Occipital lobe (tissue), 3 donors: ENCODE measurements at places on chromosomes 7 and 10.

- DNase-seq: no peak
These were observed 105.5 kb downstream of the CUX1 start for GRCh38 chr7:101922631-101923601.

GRCh38 chr10:16698461-16698860 lies 118.8 kb downstream of the RSU1 start:
- DNase-seq: no peak

DNA sequence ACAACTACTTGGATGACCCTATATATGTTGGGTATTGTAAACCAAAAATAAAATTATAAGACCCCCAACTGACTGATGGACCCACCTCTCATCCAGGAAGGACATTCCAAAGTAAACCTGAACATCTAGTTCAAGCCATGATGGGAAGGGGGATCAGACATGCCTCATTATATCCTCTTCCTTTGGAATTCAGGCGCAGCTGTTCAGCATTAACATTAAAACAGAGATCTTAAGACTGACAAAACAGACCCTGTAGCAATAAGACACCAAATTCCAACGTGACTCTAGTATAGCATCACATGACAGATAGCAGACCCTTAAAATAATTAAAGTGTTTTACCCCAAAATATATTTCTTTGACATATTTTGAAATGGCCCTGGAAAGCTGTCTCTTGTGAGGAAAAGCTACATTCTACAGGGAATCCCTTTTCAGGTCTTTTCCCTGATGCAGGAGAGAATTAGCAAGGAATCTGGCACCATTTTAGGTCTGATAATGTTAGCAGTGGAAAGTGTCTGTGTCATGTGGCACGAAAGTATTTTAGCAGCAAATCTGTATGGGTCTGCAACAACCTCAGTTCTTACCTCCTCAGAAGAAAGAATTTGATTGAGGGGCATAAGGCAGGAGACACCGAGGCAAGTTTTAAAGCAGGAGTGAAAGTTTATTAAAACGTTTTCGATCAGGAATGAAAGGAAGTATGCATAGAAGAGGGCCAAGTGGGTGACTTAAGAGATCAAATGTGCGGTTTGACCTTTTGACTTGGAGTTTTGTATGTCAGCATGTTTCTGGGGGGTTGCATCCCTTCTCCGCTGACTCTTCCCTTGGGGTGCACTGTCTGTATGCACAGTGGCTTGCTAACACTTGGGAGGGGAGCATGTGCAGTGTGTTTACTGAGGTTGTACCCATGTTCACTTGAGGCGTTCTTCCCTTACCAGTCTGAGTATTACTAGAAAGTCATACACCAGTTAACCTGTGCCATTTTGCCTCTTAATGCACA lies 236.6 kb upstream of the PPP1R3A start:
- DNase-seq: no peak

GRCh38 chr10:123140164-123140982 lies 4.6 kb downstream of the HMX3 start:
- no peak for DNase-seq

DNA sequence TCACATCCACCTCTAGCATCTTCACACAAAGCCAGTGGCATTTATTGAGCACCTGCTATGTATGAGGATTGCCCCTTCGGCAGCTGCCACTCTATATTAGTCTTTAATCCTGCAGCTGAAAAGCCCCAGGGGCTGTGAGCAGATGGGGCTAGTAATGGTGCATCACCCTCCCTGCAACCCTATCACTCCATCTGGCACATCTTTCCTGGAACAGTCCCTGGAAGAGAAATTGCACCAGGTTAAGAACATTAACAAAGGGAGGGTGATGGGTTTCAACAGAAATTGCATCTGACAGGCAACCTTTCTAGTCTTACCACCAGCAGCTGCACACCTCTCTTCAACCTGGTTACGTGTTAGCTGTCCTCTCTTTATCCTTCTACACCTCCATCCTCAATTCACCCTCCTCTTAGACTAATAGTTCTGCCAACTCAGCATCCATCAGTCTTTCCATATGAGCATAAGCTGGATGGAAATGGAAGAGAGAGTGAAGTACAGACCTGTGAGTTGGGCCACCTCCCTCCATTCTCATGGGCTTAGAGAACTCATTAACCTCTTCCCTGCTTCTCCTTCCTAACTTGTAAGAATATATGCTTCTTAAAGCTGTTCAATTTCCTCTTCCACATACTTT lies 168.6 kb upstream of the NEBL start:
- DNase-seq: no peak

- no peak for DNase-seq
These were observed 107.2 kb downstream of the VPS41 start for GRCh38 chr7:38801786-38802185.

DNA sequence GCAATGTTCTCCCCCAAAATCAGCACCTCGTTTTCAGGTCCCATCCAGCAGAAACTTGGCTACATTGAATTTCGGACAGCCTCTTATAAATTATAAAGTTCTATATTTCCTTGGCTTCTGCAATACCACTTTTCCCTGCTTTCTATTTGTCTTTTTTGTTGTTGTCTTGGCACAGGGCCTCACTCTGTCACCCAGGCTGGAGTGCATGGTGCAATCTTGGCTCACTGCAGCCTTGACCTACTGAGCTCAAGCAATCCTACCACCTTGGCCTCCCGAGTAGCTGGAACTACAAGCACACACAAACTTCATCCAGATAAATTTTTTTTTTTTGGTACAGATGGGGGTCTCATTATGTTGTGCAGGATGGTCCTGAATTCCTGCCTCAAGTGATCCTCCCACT lies 55.3 kb upstream of the HECW1 start:
- DNase-seq: no peak

DNA sequence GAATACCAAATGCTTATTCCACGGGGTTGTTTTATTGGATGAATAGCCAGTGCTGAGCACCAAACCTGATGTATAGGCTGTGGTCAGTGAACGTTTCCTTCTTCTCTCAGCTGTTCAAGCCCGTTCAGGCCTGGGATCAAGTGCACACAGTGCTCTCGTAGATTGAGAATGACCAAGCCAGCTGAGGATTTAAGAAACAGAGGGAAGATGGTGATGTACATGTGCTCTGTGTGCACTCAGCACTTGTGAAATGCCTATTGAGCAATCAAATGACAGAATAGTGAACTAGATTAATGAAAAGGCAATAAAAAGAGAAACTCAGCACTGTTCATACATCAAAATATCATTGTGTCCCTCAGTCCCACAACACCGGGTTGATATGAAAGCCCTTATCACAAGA lies 302.5 kb downstream of the BMPER start:
- DNase-seq: no peak

- no peak for DNase-seq
These were observed 306.8 kb downstream of the WDR11 start for GRCh38 chr10:121157998-121158397.

- no peak for DNase-seq
These were observed 167.9 kb downstream of the NEURL1 start for GRCh38 chr10:103661198-103661950.

DNA sequence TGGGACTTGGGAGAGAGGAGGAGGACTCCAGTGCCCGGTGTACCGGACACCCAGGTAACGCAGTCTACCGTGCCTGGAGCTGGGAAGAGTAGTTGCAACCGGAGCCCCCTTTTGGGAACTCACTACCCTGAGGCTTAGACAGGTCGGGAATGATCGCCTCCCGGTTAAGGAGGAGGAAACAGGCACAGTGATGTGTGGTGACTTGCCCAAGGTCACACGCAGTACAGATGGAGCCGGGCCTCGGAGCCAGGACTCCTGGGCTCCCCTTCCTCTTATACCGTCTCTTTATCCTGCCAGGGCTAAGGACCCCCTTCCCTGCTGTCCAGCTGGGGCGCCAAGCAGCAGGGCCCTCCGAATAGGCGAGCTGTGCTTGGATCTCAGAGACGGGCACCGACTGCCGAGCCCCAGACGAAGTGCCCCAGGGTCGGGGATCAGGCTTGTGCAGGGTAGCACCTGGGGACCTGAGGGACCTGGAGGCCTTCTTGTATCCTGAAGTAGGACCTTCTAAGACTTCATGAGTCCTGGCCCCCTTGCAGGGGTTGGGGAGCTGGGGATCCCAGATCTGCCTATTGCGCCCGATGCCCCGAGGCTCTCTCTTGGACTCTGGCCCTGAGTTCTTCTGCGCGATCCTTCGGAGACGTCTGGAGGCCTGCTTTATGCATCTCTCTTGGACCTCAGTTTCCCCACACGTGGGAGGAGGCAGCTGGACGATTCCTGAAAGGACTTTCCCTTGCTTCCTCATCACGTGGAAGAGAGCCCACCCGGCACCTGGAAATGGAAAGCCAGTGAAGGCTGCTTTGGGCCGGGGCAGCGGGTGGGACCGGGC lies 767 bp upstream of the CYP26A1 start:
- no peak for DNase-seq

DNA sequence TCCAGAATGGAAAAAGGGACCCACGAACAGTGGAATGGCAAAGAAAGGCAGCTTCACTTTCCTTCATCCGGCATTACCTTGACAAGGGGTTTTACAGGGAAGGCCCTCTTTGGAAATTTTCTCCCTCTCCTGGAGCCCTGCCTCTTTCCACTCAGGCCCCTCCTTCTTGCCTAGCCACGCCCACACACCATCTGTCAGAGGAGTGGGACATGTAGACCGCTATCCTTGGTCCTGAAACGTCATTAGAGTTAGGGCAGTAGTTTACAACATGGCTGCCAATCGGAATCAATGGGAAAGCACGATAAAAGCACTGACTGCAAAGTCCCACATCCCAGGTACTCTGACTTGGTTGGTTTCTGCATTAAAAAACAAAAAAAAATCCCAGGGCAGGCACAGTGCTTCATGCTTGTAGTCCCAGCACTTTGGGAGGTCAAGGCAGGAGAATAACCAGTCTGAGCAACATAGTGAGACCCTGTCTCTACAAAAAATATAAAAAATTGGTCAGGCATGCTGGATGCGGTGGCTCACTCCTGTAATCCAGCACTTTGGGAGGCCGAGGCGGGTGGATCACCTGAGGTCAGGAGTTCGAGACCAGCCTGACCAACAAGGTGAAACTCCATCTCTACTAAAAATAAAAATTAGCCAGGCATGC lies 96.4 kb downstream of the MARCHF5 start:
- no peak for DNase-seq

- no peak for DNase-seq
These were observed 8.2 kb downstream of the JCAD start for GRCh38 chr10:30051220-30051619.

DNA sequence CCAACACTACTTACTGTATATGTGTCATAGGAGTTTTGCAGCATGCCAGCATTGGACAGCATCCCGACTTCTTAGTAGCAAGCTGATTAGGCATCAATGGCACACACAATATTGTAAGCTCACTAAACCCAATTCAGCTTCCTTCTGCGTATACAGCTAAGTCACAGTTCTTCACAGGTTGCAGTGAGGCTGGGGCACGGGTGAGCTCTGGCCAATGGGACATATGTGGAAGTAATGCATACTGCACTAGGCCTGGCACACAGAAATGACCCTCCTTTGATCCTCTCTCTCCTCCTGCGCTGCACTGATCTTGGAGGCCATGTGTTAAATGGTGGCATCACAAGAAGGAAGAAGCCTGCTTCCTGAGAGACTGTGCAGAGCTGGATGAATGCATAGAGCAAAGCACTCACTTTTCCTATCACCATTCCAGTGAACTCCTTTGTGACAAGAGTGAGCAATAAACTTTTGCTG lies 11.9 kb downstream of the RAB11FIP2 start:
- no peak for DNase-seq

- no peak for DNase-seq
These were observed 36.6 kb upstream of the PLPP4 start for GRCh38 chr10:120420421-120420820.

GRCh38 chr7:104093127-104093526 lies 103.7 kb upstream of the RELN start:
- DNase-seq: no peak

- DNase-seq: no peak
These were observed 12.8 kb upstream of the MBL2 start for GRCh38 chr10:52785418-52785817.

DNA sequence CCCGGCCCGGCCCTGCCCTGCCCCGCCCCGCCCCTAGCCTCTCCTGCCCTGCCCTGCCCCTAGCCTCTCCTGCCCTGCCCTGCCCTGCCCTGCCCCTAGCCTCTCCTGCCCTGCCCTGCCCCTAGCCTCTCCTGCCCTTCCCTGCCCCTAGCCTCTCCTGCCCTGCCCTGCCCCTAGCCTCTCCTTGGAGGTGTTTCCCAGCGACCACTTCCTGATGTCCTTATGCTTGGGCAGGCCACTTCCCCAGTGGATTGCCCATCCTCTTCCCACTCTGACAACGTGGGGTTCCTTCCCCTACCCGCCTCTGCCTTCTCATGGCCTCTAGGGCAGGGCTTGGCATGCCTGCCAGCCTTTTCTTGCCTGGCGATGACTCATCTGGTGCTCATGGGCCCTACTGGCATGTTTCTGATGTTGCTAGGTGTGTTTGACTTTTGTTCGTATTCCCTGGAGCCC lies 21.2 kb downstream of the PRXL2A start:
- no peak for DNase-seq

- DNase-seq: no peak
These were observed 25.8 kb upstream of the ADRB1 start for GRCh38 chr10:114017873-114018272.

DNA sequence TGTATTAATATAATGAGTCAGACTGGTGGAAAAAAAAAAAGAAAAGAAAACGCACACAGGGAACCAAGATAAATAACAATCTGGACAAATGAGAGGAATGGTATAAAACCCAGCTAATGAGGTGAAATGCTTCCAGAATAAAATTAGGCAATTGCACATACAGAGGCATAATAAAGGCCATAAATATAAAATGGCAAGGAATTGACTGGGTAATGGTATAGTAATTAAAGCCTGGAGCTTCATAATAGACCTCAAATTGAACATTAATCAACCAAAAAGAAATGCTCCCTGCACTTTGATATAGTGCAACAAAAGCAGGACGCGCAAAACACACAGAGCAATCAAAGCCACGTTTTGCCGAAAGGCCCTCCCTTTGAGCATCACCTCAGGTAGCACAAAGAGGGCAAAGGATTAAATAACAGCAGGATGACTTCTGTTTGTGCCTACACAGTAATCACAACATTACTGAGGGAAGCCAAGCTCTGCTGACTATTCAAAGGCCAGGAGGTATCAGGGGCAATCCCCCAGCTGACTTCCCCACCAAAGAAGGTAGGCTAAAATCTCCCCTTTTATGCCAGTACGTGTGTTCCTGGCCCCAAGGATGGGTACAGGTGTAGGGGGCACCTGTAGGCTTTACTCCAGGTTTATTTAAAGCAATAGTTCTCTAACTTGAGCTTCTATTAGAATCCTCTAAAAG lies 343.7 kb downstream of the ELMO1 start:
- no peak for DNase-seq

DNA sequence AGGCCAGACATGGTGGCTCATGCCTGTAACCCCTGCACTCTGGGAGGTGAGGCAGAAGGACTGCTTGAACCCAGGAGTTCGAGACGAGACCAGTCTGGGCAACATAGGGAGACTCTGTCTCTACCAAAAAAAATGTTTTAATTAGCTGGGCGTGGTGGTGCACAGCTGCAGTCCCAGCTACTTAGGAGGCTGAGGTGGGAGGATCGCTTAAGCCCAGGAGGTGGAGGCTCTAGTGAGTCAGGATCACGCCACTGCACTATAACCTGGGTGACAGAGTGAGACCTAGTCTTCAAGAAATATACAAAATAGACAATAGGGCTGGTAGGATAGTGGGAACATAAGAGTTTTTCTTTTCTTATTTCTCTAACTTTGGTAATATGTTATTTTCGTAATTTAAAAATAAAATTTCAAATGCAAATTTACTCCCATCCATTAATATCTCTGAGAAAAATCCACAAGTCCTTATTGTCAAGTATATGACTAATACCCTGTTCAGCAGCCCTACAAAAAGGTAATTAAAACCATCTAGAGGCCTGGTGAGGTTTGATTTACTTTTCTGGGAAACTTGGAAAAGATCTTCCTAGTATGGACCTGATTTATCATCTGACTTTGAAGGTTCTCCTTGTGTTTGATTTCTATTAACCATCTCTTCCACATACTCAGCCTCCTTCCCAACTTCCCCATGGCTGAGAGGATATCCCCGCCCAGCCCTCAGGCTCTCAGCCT lies 50.0 kb downstream of the CREB3L2 start:
- no peak for DNase-seq
